Fibroblast of lung (primary cell): ENCODE measurements at places on chromosomes 4 and X. TPM values are rescaled to one million over a fixed set of nuclear protein-coding genes. Genes with fewer than 3 reads are reported as not detected.

- H3K27ac ChIP-seq: no peak overlapping the region
- no peaks in the 10 kb centered on the region for H3K27me3 ChIP-seq
- H3K4me3 ChIP-seq: no peak overlapping the region
- DNase-seq: no peak
- peaks cover 6% of the 10 kb centered on the region for H3K4me1 ChIP-seq
These were observed 30.3 kb downstream of the AREG start for GRCh38 chr4:74475091-74475800.

DNA sequence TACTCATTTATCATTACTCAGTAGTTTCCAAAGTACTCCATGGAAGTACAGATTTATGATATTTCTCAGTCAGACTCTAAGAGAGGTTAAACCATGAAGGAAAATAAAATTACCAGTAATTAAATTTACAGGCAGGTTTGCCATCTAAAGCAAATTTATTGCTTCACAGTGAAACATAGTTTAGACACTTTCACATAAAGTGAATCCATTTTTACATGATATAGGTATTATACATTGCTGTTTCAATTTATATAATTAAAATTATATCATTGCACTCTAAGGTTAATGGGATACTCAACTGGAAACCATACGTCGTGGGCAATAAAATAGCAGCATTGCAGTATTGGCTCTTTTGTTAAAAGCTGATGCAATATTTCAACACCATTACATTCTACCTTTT is 202.8 kb downstream of the SLIT2 start:
- H3K27ac ChIP-seq: no peak overlapping the region
- H3K36me3 ChIP-seq: no peaks in the 10 kb centered on the region
- no peaks in the 10 kb centered on the region for H3K27me3 ChIP-seq
- H3K4me3 ChIP-seq: no peak overlapping the region
- H3K4me1 ChIP-seq: no peaks in the 10 kb centered on the region
- no peak for DNase-seq

DNA sequence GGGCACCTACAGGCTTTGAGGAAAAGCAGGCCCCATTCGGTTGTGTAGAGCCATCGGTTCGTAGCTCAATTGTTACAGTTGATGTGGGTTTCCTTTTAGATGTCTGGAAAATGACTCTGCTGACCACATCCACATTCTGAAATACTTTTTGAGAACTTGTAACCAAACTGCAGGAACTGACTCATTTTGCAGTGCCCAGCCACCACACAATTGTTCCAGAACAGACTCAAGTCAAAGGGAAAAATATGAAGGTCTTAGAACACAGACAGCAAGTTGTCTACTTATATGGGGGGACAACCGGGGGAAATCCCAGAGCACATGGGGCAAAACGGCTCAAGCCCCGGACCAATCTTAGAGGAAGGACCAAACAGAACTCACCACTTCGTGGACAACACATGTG is 557.6 kb upstream of the DIPK2B start:
- H3K27me3 ChIP-seq: no peaks in the 10 kb centered on the region
- no peak overlapping the region for H3K4me3 ChIP-seq
- peak; percentile 96 for DNase-seq
- peaks cover 20% of the 10 kb centered on the region for H3K4me1 ChIP-seq
- H3K36me3 ChIP-seq: peaks cover under 1% of the 10 kb centered on the region

- no peak overlapping the region for H3K4me3 ChIP-seq
- DNase-seq: no peak
- H3K27ac ChIP-seq: no peak overlapping the region
- no peaks in the 10 kb centered on the region for H3K4me1 ChIP-seq
These were observed 65.4 kb downstream of the NKX6-1 start for GRCh38 chr4:84433633-84434222.

DNA sequence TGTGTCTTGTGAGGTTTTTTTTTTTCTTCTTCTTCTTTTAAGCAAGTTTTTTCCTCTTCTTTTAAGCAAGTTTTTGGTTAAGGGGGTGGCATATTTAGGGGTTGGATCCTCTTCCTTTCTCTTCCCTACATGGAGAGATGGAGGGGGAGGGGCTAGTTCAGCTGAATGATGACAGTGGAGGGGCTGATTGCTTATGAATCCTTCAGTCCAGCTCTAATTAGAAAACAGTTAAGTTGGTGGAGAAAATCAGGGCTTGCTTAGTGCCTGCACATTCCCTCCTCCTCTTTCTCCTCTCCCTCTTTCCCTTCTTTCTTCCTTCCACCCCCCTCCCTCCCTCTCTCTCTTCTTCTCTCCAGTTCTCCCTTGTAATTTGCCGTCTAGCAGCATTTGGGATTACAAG is 4.4 kb upstream of the HAND2 start:
- no peaks in the 10 kb centered on the region for H3K4me1 ChIP-seq
- no peak overlapping the region for H3K4me3 ChIP-seq
- H3K27me3 ChIP-seq: peaks cover 90% of the 10 kb centered on the region
- no peak overlapping the region for H3K27ac ChIP-seq
- H3K36me3 ChIP-seq: no peaks in the 10 kb centered on the region
- no peak for DNase-seq

- no peaks in the 10 kb centered on the region for H3K27me3 ChIP-seq
- no peak overlapping the region for H3K27ac ChIP-seq
- no peaks in the 10 kb centered on the region for H3K36me3 ChIP-seq
- DNase-seq: no peak
- no peak overlapping the region for H3K4me3 ChIP-seq
These were observed 15.2 kb downstream of the GUCY1B1 start for GRCh38 chr4:155774033-155774432.

GRCh38 chrX:118496763-118497079 is 1.1 kb downstream of the DOCK11 start:
- no peaks in the 10 kb centered on the region for H3K27me3 ChIP-seq
- no peaks in the 10 kb centered on the region for H3K4me1 ChIP-seq
- peak overlapping the region; percentile 83 for H3K4me3 ChIP-seq
- no peaks in the 10 kb centered on the region for H3K36me3 ChIP-seq
- H3K27ac ChIP-seq: peak overlapping the region; percentile 51
- no peak for DNase-seq

DNA sequence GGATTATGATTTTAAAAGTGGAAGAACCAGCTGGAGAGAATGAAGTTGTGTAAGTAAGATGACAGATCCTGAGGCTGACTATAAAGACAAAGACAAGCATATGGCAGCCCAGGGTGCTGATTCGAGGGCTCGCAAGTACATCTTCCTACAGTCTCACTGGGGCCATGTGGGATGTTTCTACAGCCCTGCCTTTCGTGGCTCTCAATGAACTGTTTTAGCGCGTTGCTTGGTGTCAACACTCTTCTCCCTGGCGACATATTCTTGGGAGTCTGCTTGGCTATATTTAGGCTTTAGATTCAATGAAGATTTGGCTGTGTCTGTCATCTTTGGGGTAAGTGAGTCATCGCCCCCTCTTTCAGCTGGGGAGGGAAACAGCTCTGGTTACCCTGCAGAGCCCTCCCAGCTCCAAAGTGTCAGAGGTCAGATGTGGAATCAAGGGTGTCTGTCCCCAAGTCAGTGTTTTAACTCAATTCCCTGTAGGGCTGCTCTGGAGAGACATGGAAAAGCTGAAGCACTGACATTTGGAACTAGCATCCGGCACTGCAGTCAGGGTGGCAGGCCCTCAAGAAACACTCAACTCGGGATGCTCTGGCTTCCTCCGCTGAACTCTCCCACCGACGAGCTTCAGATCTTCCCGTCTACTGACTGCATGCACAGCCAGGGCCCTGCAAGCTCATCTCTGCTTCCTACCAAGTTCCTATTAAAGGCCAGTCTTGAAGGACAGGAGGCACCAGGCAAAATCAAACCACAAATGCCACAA is 65.7 kb downstream of the GATB start:
- no peak overlapping the region for H3K27ac ChIP-seq
- no peaks in the 10 kb centered on the region for H3K27me3 ChIP-seq
- H3K36me3 ChIP-seq: no peaks in the 10 kb centered on the region
- no peak overlapping the region for H3K4me3 ChIP-seq

- no peaks in the 10 kb centered on the region for H3K27me3 ChIP-seq
- no peaks in the 10 kb centered on the region for H3K4me1 ChIP-seq
- peak; percentile 0 for DNase-seq
- no peaks in the 10 kb centered on the region for H3K36me3 ChIP-seq
- no peak overlapping the region for H3K4me3 ChIP-seq
- H3K27ac ChIP-seq: no peak overlapping the region
These were observed 60.9 kb downstream of the BMP15 start for GRCh38 chrX:50971395-50971794.

GRCh38 chrX:123081776-123082175 is 102.3 kb upstream of the GRIA3 start:
- no peak for DNase-seq
- H3K36me3 ChIP-seq: no peaks in the 10 kb centered on the region
- H3K4me3 ChIP-seq: no peak overlapping the region
- H3K4me1 ChIP-seq: no peaks in the 10 kb centered on the region
- H3K27ac ChIP-seq: no peak overlapping the region

DNA sequence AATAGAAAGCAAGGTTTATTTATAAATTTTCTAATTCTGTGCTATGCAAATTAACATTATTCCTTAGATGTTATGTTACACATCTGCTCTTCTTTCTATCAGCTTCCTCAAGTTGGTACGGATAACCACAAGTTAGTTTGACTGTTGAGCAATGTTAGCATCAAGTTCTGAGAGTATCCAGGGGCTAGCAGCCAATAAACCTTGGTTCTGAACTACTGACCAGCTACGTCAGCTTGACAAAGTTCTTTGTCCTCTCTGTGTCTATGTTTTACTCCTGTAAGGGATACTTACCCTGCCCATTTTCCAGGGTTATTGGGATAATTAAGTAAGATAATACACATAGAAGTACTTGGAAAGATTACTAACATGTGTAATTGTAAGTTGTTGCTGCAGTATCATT is 8.1 kb upstream of the TEX13A start:
- no peak overlapping the region for H3K27ac ChIP-seq
- no peaks in the 10 kb centered on the region for H3K27me3 ChIP-seq
- H3K4me1 ChIP-seq: no peaks in the 10 kb centered on the region

DNA sequence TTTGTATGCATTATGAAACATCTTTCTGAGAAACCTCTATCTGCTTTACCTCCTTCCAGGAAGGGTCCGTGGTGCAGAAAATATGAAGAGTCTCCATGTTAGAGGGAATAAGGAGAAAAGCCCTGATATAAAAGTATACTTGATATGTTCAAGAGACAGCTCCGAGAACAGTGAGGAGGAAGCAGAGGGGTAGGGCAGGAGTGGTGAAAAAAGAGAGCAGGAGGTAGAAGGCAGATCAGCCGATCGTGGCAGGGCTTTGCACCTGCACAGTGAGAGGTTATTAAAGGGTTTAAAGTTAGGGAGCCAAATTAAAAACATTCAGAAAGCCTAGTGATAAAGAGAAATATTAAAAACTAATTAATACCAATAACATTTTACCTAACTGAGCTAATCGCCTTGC is 419.7 kb downstream of the FAT4 start:
- no peak for DNase-seq
- H3K36me3 ChIP-seq: no peaks in the 10 kb centered on the region
- H3K4me1 ChIP-seq: peaks cover 3% of the 10 kb centered on the region

DNA sequence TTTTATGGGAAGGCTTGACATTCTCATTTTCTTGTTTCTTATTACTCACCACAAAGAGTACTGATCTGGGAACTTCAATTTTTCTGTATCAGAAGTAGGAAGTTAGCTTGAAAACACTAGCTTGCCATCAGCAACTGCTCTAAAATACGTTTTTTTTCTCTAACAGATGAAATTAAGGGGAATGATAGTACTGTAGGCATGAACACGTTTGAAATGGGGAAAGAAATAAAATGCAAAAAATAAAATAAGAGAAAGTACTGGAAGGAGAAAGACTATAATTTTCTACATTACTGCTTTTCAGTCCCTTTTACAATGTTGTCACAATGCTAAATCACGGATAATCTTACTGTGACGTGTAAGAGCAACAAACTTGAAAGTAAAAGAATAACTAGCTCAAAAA is 1.5 kb downstream of the RADX start:
- H3K27me3 ChIP-seq: no peaks in the 10 kb centered on the region
- no peak overlapping the region for H3K27ac ChIP-seq
- H3K4me1 ChIP-seq: no peaks in the 10 kb centered on the region
- H3K4me3 ChIP-seq: no peak overlapping the region
- DNase-seq: no peak

GRCh38 chr4:151569650-151570049 is 160.7 kb downstream of the FHIP1A start:
- no peaks in the 10 kb centered on the region for H3K27me3 ChIP-seq
- H3K4me1 ChIP-seq: no peaks in the 10 kb centered on the region
- no peaks in the 10 kb centered on the region for H3K36me3 ChIP-seq
- H3K27ac ChIP-seq: no peak overlapping the region
- DNase-seq: no peak
- H3K4me3 ChIP-seq: no peak overlapping the region

DNA sequence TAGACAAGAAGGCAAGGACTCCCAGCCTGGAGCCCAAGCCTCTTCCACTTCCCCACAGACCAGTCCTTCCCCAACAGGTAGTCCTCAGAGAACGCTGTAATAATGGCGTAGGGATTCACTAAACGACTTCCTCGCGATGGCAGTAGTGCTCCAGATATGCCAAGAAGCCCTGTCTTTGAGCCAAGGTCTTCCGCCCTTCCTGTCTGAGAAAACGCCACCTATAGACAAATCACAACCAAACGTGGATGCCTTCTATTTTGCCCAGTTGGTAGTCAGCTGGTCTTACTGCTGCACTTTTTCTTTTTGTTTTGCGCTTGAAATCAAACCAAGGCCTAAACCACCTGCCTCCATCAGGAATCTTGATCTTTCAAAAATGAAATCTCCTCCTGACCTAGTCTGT is 203.3 kb downstream of the OR13H1 start:
- H3K4me1 ChIP-seq: no peaks in the 10 kb centered on the region
- no peak overlapping the region for H3K4me3 ChIP-seq
- H3K27ac ChIP-seq: peak overlapping the region; percentile 69
- no peaks in the 10 kb centered on the region for H3K27me3 ChIP-seq

- H3K36me3 ChIP-seq: no peaks in the 10 kb centered on the region
- H3K27me3 ChIP-seq: no peaks in the 10 kb centered on the region
- no peak for DNase-seq
These were observed 68.9 kb upstream of the CAPN6 start for GRCh38 chrX:111339212-111339611.

GRCh38 chr4:29277381-29277780 is 1442.8 kb upstream of the PCDH7 start:
- H3K4me3 ChIP-seq: no peak overlapping the region
- H3K27me3 ChIP-seq: no peaks in the 10 kb centered on the region
- no peaks in the 10 kb centered on the region for H3K36me3 ChIP-seq
- H3K4me1 ChIP-seq: no peaks in the 10 kb centered on the region
- no peak overlapping the region for H3K27ac ChIP-seq

DNA sequence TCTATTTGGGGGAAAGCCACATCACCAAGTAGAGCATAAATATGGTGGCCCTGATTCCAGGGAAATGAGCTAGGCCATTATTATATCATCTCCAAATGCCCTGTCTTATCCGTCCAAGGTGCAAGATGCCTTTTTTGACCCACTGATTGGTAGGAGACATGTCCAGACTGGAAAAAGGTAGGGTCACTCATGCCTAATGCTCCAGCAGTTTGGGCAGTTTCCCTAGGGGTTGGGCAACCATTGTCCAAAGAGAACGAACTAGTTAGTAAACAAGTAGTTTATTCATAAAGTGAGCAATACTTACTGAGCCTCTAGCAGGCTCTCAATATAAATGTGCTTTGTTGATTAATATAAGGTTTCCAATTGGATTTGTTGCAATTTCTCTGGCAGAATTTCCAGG is 6.2 kb downstream of the FHDC1 start:
- peaks cover 3% of the 10 kb centered on the region for H3K4me1 ChIP-seq
- no peak overlapping the region for H3K4me3 ChIP-seq
- H3K27me3 ChIP-seq: peaks cover 12% of the 10 kb centered on the region
- no peak for DNase-seq

Gene TXK
- polyA plus RNA-seq: 0.05 and 0.09 TPM in 2 replicates

Gene FGF5
- polyA plus RNA-seq: 56.4 and 123 TPM in 2 replicates

Gene BEND2
- polyA plus RNA-seq: not detected in 2 replicates

Gene AWAT2
- 0.07 TPM in 1 of 2 replicates, not detected in the other for polyA plus RNA-seq

Gene ERCC6L
- polyA plus RNA-seq: 1.7 and 6.6 TPM in 2 replicates

Gene CT45A5
- polyA plus RNA-seq: not detected in 2 replicates

Gene GJB1
- polyA plus RNA-seq: not detected in 2 replicates
